ENCODE measurements at places on chromosomes 16 and 17.

GRCh38 chr16:14437426-14437825, 192.6 kb downstream of the PARN start:
- DNase-seq = no peak

DNA sequence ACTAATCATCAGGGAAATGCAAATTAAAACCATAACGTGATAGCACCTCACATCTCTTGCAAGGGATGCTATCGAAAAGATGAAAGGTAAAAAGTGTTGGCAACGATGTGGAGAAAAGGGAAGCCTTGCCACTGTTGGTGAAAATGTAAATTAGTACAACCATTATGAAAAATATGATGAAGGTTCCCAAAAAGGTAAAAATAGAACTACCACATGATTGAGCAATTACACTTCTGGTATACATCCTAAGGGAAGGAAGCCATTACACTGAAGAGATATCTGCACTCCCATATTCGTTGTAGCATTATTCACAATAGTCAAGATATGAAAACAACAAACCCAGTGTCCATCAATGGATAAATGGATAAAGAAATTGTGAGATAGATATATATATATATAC, 21.5 kb downstream of the ABCA10 start:
- DNase-seq = no peak

DNA sequence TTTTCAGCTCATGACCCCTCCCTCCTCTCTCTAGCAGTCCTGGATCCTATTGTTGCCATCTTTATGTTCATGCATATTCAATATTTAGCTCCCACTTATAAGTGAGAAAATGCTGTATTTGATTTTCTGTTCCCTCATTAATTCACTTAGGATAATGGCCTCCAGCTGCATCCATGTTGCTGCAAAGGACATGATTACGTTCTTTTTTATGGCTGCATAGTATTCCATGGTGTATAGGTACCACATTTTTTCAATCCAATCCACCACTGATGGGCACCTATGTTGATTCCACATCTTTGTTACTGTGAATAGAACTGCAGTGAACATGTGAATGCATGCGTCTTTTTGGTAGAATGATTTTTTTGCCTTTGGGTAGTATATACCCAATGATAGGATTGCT, 188.4 kb downstream of the FOXL1 start:
- DNase-seq = no peak

GRCh38 chr16:86122681-86123342, 223.8 kb downstream of the IRF8 start:
- no peak for DNase-seq

- no peak for DNase-seq
Measured at GRCh38 chr16:21980032-21980431, 20.9 kb downstream of the PDZD9 start.

DNA sequence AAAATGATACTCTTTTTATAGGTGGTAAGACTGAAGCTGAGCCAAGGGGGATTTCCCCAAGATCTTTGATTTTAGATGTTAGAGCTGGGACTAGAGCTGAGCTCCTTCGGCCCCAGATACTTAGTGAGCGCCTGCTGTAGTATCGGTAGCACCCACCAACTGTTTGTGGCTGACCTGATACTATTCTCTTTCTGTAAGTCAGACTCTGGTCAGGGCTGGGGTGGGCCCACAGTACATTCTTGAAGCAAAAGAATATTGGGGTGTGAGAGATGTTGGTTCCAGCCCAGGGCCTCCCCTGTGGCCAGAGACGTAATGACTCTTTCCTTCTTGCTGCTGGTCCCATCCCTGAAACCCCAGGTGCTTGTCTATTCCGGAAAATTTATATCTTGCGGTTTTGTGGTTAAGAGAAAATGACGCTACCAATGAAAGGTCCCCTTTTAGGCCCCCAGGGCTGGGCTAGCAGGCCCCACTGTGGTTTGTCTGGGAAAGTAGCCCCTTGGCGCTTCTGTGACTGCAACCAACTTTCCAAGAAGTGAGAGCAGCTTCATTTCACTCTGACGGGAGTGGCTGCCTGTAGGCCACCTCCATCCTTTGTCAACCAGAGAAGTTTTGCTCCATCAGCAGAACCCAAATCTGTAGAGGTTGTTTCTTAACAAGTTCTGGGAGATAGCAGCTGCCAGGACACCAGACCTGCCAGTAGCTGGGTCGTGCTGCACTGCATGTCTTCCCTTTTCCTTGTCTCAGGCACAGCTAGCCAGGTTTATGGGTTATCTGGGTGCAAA, 86.4 kb upstream of the LGALS9 start:
- peak; percentile 51 for DNase-seq

DNA sequence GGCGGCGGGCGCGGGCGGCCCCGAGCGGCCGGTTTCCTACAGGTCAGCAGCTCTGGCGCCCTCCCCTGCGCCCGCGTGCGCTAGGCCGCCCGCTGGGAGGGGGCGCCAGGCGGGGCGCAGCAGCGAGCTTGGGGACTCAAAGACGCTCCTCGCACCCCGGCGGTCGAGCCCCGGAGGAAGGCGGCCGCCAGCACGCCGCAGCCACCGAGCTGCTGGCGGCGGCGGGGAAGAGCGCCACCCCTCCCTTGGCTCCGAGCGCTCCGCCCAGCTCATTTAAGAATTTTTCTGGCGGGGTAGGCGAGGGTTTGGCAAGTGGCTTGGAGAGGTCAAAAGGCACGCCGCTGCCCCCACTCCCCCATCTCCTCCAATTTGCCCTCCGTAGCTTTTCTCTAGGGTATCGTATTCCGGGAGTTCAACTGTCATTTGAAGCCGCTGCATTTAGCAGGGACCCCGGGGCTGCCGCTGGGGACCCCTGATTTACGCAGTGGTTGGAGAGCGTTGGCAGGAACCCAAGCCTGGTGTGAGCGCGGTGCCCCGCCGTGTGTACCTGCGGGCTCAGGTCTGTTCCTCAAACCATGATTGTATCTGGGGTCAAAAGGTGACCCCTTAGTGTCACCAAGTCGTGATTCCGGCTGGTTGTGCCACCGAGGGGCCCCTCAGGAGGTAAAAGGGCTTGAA, 59.5 kb upstream of the GSE1 start:
- no peak for DNase-seq

GRCh38 chr17:28325211-28325610, 6.2 kb downstream of the TMEM97 start:
- no peak for DNase-seq

DNA sequence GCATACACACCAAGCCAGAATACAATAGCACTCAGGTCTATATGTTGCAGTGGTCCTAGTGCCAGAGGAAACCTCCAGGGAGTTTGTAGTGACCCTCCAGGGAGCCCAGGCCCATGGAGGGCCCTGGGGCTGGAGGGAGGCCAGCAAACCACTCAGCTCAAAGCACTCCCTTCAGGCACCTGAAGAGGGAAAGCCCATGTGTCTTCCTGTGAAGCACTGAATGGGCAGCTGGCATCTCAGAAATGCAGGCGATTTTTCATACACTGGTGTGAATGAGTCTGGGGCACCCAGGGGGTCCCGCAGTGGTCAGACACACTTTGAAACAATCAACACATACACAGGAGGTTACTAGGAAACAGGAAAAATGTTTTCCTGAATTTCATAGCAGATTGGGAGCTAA, 12.8 kb downstream of the TBC1D26 start:
- DNase-seq = no peak

DNA sequence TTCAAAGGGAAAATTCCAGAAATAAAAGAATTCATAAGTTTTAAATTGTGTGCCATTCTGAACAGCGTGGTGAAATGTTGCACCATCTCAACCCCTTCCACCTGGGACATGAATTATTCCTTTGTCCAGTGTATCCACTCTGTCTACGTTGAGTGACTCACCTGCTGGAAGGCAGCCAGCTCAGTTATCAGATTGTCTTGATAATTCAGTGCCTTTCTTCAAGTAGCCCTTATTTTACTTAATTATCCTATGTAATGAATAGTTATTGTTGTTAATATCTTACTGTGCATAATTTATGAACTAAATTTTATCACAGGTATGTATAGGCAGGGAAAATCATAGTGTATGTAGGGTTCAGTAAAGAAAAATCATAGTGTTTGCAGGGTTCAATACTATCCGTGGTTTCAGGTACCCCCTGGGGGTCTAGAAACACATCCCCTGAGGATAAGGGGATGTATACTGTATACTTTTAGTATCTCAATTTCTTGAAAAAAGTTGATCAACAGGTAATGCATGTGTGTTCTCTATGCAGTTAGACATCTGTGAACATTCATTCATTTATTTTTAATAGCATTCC, 7.7 kb upstream of the PCTP start:
- no peak for DNase-seq

- DNase-seq = no peak
Measured at GRCh38 chr17:56978441-56979090, 635 bp downstream of the SCPEP1 start.

DNA sequence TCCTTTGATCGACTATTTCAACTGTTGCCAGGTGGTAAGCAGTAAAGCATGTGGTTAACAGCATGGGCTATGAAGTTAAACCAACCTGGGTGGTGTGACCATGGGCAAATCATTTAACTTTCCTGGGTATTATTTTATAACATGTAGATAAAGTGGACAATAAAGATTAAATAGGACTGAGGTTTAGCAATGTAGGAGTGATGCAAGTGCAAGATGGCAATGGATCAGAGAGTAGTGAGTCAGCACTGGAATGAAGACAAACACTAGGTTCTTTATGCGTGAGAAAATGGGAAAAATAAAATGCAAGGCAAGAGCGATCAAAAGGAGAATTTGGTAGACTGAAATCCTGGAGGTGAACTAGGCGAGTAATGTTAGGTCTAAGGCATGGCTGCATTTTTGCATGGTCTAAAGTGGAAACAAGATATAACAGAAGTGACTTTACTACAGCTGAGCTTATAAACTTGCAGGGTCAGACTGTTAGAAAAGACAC, 222.4 kb upstream of the AXIN2 start:
- no peak for DNase-seq

GRCh38 chr16:66240631-66241395, 125.7 kb upstream of the CDH5 start:
- no peak for DNase-seq

- no peak for DNase-seq
Measured at GRCh38 chr16:19115148-19116021, 1.6 kb downstream of the ITPRIPL2 start.

GRCh38 chr16:56964243-56965148, 2.7 kb downstream of the CETP start:
- DNase-seq = peak; percentile 93

- no peak for DNase-seq
Measured at GRCh38 chr16:71540-72401, 660 bp downstream of the RHBDF1 start.

GRCh38 chr17:60959011-60959410, 281.4 kb downstream of the BCAS3 start:
- DNase-seq = no peak

- no peak for DNase-seq
Measured at GRCh38 chr16:49498666-49499413, 125.2 kb downstream of the C16orf78 start.

DNA sequence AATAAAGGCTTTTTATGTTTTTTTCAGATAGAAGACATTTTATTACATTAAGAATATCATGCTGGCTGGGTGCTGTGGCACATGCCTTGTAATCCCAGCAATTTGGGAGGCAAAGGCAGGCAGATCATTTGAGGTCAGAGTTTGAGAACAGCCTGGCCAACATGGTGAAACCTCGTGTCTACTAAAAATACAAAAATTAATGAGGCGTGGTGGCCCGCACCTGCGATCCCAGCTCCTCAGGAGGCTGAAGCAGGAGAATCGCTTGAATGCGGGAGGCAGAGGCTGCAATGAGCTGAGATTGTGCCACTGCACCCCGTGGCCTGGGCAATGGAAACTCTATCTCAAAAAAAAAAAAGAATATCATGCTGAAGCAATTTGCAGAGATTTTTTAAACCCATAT, 29.1 kb upstream of the HAPSTR1 start:
- no peak for DNase-seq

DNA sequence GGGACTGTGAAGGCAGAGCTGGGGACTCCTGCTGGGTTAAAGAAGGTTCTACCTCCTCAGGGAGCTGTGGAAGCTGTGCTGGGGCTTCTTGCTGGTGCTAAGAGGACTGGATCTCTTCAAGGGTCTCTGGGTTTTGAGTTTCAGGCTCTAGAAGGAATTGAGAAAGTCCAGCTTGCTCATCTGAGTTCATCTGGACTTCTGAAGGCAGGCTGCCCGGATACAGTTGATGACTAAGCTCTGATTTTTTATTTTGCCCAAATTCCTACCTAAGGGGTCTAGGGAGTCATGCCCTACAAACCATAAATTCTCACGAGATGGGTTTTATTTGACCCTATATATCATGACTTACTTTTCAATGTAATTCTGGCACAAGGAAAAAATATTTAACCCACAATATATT, 46.8 kb upstream of the TMEM97 start:
- DNase-seq = no peak

- DNase-seq = no peak
Measured at GRCh38 chr17:80104321-80104955, 3.1 kb downstream of the GAA start.
